ENCODE measurements at places on chromosomes 4 and X.

- DNase-seq: no peak
These were observed 172.8 kb upstream of the CXCL13 start for GRCh38 chr4:77432717-77433417.

GRCh38 chrX:10629905-10630304 lies 9.5 kb upstream of the MID1 start:
- DNase-seq: no peak

DNA sequence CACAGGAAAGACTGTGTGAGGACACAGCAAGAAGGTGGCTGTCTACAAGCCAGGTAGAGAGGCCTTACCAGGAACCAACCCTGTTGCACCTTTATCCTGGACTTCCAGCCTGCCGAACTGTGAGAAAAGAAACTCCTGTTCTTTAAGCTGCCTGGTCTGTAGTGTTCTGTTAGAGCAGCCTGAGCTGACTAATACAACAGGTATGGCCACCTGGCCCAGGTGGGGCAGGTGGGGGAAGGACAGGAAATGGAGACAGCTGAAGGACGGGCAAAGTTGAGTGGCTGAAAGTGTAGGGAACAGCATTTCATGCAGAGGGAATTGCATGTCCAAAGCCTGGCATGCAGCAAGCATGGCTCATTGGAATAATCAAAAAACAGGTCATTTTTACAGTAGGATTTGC lies 35.1 kb downstream of the CYTL1 start:
- no peak for DNase-seq

DNA sequence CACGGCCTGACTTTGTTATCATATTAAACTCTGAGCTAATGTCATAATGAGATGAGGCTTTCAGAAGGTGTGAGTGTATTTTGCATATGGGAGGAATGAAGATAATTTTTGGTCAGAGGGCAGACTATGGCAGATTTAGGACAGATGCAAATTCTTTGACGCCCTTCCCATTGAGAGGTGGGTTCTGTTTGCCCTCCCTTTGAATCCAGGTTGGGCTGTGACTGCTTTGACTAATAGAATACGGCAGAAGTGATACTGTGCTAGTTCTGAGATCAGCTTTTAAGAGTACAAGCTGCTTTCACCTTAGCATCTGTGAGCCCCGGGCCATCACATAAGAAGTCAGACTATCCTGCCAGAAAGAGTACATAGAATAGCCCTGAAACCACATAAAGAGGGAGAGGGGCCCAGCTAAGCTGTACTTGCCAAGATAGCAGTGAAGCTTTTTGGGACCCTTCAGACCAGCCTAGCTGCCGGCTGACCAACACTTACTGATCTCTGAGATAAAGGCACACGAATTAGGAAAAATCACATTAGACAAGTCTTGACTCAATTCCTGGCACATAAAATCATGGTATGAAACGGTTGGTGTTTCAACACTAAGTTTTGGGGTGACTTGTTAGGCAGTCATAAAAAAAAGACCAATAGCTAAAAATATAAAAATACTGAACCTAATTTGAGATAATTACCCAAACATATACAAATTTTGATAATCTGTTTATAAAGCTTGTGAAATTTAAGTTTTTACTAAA lies 166.7 kb upstream of the SH3RF1 start:
- no peak for DNase-seq
